Pancreas (tissue), 10 donors: ENCODE measurements at places on chromosomes 7 and 10.

- no peak for DNase-seq
Measured at GRCh38 chr7:116228241-116228640, 17.9 kb downstream of the TES start.

- DNase-seq = no peak
Measured at GRCh38 chr10:4847561-4848355, 21.8 kb downstream of the AKR1E2 start.

DNA sequence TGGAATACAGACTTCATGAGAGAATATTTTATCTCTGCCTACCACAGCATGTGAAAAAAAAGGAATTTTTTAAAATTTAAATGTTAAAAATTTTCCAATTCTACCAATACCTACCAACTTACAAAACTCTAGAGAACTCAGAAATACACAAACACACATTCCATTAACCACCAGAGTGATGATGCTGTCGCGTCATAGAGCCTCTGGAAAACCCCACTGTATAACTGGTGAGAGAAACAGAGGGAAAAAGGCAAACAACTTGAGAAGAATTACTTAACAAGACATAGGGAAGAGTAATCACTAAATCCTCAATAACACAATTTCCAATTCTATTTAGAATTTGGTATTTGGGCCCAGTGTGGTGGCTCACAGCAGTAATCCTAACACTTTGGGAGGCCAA lies 6.2 kb upstream of the SPOCK2 start:
- no peak for DNase-seq

DNA sequence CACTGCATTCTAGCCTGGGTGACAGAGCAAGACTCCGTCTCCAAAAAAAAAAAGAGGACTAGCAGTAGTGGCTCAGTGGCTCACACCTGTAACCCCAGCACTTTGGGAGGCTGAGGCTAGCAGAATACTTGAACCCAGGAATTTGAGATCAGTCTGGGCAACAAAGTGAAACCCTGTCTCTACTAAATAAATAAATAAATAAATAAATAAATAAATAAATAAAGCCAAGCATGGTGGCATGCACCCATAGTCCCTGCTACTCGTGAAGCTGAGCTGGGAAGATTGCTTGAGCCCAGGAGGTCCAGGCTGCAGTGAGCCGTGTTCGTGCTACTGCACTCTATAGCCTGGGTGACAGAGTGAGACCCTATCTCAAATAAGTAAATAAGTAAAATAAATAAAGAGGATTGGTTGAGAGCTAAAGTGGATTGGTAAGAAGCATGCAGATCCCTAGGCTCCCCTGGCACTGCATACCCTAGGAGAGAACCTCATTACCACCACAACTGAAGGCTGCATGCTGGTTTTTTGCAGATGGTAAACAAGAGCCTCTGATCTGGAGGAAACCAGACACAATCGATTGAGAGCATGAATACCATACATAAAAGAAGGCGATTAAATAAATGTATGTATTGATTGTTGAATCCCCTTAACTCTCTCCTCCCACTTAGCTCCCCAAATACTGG lies 163.2 kb downstream of the REEP3 start:
- DNase-seq = no peak

DNA sequence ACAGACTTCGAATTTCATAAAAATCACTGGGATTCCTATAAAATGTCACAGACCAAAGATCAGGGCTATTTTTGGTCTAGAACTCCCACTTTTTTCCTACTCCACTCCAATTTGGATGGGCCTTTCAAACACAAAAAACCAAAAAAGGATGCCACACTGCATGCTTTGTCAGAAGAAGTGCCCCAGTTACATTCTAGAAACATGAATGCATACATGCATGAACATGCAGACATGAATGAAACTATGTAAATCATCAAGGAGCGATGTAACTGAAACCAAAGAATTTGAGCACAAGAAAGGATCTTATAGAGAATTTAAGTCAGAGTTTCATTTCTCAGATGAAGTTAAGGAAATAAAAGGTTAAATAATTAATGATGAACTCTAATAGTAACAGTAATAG lies 31.8 kb upstream of the FAM133B start:
- no peak for DNase-seq

GRCh38 chr10:93859049-93859655 lies 34.6 kb upstream of the SLC35G1 start:
- no peak for DNase-seq

DNA sequence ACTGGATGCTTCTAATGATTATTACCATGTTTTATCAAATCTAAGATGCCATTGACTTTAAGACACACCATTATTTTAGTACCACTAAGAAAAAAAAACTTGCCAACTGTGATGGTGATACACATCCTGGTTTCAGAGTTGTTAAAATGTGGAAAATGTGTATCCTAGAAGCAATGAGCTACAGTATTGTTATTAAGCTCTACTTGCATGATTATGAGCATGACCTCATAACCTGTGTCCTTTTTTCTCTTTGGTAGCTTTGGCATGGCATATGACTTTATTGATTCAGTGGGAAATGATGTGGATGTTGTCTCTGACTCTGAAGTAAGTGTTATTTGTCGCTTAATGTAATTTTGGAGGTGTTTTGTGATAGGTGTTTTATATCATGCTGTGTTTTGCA lies 3.3 kb downstream of the EDRF1 start:
- no peak for DNase-seq

GRCh38 chr10:18306031-18306430 lies 165.8 kb downstream of the CACNB2 start:
- DNase-seq = no peak

DNA sequence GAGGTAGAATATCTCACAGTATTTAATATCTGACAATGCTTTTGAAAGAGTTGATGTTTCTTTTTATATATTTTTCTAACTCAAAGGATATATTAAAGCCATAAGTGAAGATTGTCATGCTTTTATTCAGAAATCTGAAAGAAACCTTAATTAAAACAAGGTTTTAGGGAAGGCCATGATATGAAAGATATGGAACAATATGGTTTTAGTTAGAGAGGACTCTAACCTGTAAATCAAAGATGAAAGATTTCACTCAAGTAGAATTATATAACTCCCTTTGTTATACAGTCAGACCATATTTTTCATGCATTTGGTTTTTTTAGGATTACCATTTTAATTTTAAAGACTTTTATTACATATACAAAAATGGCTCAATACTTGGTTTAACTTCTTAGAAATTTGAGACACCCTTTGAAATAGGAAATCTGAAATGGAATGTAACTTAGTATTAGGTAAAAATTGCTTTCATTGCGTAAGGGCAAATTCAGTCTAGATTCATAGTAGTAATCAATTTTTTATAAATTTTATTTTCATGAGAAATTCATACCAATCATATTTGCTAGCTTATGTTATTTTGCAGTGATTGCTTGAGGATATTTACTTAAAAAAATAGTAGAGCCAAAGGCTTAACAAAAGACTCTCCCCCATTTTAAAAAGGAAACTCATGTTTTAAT lies 119.8 kb downstream of the TWIST1 start:
- DNase-seq = no peak

DNA sequence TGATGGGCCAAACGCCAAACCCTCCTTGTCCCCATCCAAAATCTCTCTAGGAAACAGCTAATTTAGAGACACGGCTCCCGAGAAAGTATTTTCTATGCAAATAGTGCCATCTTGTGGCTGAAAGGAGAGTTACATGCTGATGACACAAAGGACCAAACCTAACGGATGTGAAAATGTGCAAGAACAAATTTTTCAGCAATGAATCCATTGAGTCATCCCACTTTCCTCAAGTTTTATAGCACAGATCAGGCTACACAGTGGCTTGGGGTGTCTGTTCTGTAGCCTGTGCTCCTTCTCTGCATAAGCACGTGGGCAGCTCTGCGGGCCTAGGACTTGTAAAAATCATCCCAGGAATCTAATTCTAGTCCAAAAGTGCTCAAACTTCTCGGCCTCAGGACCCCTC lies 154.8 kb upstream of the PRR15 start:
- DNase-seq = peak; percentile 38

- DNase-seq = no peak
Measured at GRCh38 chr7:102860351-102860811, 52.4 kb upstream of the LRRC17 start.

DNA sequence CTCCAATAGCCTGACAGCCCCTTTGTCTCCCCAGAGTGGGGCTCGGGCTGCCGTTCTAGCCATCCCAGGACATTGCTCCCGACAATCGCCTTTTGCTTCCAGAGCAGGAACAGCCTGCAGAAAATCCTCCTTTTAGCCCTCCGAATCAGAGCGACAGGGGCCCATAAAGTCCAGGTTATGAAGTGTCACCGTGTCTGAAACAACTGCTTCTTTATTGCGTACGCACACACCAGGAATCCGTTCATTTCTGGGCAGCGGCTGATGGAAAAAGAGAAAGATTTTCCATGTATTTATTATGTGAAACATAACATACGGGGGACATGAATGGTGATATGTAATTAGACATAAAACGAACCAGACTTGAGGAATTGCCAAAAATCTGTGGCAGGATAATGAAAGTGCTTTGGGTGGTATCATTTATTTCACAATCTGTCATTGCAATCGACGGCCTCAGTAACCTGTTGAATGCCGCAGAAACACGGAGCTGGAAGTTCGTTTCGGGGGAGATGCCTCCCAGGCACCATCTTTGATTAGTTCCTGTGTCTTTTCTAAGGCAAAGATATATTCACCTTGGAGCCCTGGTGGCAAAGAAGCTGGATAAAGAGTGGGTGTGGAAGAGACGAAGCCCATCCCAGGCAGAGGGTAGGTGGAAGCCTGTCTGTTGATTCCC lies 48.1 kb downstream of the FAM241B start:
- DNase-seq = no peak

- DNase-seq = no peak
Measured at GRCh38 chr7:55534262-55534915, 37.9 kb downstream of the VOPP1 start.

- no peak for DNase-seq
Measured at GRCh38 chr7:141693082-141693481, 8.9 kb downstream of the DENND11 start.

GRCh38 chr7:151790095-151790829 lies 86.7 kb downstream of the PRKAG2 start:
- DNase-seq = no peak

DNA sequence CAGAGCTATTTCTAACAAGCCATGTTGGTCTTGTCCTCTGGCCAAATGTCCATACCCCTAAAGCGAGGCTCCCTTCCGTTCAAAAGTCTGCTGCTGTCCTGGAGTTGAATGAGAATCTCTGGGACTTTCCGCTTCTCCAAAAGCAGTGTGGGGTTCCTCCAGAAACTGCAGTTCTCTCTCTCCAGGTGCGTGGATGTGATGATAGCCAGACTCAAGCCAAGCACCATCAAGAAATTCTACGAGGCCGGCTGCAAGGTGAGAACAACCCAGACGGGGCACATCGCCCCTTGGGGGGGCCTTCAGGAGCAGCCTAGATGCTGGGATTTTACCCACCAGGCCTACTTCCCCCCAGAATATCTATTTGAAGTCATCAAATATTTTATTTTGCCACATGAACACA lies 26.5 kb downstream of the BTBD16 start:
- no peak for DNase-seq

DNA sequence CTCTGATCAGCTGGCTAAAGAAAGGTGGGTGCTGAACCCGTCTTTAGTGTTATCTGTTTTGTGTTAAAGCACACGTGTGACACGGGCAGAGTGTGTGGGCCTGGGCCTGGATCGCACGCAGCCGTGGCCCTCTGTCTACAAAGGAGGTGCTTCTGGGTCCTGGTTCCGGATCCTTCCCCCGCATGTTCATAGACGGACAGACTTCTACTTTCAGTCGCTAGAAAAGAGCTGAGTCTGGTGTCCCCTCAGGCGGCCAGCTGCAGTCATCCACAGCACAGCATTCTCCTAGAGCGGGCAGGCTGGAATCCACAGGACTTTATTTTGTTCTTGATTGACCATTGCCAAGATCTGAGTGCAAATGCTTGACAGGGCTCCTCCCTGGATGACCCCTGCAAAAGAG lies 134.4 kb downstream of the DLG5 start:
- no peak for DNase-seq

DNA sequence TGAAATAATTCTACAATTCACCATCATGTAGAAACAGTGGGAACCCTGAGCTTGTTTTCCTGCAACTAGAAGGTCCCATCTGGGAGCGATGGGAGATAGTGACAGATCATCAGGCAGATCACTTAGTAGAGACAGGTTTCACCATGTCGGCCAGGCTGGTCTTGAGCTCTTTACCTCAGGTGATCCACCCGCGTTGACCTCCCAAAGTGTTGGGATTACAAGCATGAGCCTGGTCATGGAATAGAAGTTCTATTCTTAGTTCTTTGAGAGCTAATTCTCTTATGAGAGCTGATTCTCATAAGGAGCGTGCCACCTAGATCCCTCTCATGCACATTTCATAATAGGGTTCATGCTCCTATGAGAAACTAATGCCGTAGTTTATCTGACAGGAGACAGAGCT lies 778.0 kb upstream of the AUTS2 start:
- DNase-seq = no peak

- DNase-seq = no peak
Measured at GRCh38 chr7:135204341-135204749, 7.0 kb downstream of the WDR91 start.

DNA sequence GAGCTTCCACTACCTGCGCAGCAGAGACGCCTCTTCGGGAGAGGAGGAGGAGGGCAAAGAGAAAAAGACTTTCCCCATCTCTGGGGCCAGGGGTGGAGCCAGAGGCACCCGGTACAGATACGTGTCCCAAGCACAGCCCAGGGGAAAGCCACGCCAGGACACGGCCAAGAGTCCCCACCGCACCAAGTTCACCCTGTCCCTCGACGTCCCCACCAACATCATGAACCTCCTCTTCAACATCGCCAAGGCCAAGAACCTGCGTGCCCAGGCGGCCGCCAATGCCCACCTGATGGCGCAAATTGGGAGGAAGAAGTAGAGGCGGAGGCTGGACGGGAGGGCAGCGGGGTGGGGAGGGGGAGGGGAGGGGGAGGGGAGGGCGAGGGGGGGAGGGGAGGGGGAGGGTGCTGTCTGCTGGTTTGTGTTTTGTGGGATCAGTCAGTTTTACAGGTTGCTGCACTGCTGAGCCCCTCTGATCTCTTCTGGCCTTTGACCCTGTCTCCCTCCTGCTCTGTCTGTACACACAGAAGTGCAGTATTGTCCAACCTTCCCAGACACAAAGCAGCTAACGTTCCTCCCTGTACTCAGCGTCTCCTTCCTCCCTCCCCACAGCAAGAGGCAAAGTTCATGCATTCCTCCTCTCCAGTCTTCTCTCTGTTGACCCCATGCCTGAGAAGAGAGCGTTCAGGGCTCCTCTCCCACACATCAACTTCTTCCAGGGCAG lies 9.3 kb downstream of the UCN3 start:
- no peak for DNase-seq

- no peak for DNase-seq
Measured at GRCh38 chr10:91034494-91035159, 113.7 kb upstream of the ANKRD1 start.

DNA sequence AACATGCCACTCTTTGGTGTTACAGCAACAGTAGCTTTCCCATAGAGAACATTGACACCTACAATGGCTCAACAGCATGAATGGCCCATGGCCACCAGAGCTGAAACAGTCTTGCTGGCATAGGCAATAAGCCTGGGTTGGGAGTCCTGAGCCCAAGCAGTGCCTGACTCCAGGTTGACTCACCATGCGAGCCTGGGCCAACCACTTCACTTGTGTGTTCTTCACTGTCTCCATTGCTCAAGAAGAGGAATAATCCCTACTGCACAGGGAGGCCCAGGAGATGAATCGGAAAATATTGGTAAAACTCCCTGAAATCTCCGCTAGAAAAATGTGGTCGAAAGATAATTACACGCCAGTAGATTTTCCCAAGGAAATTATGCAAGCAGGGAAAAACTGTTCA lies 89.2 kb upstream of the INHBA start:
- no peak for DNase-seq

GRCh38 chr10:112333452-112333851 lies 40.5 kb upstream of the ACSL5 start:
- no peak for DNase-seq

GRCh38 chr7:142331941-142332340 lies 74.1 kb upstream of the PRSS58 start:
- DNase-seq = no peak
